Femur (tissue), 1 donor: ENCODE measurements at places on chromosomes 5 and 9.
A peak's percentile ranks its signal among the peaks of the same experiment; 100 is the strongest.

GRCh38 chr9:121071756-121072421 lies 2.9 kb upstream of the CNTRL start:
- peak; percentile 34 for DNase-seq

GRCh38 chr5:1311439-1312055 lies 16.7 kb upstream of the TERT start:
- DNase-seq: no peak

GRCh38 chr5:135254183-135254582 lies 144.8 kb downstream of the MACROH2A1 start:
- no peak for DNase-seq

DNA sequence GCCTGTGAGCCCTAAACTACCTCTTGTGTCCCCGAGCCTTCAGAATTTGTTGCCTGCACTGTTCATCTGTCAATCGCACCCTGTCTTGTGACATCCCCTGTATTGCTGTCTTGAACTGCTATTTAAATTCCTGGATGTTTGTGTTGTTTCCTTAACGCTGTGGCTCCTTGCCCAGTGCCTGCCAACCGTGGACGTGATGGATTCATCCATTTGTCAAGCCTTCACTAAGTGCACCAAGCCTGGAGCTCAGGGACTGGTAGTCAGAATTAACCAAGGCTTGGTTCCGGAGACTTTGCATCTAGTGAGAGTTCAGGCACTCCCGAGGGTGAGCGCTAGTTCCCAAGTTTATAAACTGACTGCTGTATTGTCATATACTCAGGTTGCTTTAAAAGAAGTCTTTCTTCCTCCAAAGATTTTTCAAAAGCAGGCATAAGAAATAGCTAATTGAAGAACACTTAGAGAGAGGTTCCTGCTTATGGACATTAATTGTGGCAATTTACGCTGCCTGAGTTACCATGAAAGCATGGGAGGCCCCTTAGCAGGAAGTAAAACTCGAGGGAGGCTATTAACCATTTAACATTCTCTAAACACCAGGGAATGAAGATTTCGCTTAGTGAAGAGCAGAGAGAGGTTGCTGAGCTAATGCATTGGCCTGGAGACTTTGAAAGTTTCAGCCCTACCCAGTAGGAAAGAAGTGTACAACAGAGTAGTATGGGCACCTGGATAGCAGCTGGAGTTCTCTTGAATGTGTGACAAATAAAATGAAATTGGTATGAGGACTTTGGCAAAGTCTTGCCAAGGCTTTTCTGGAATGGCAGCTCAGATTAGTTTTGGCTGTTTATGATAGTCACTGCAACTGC lies 29.0 kb downstream of the RGS3 start:
- no peak for DNase-seq

- no peak for DNase-seq
Measured at GRCh38 chr5:76406673-76407072, 3.6 kb downstream of the IQGAP2 start.

- no peak for DNase-seq
Measured at GRCh38 chr9:125521462-125522327, 185.3 kb downstream of the MAPKAP1 start.

GRCh38 chr9:123605286-123605685 lies 249.3 kb downstream of the CRB2 start:
- no peak for DNase-seq

- DNase-seq: no peak
Measured at GRCh38 chr5:125756456-125756855, 666.8 kb upstream of the GRAMD2B start.

DNA sequence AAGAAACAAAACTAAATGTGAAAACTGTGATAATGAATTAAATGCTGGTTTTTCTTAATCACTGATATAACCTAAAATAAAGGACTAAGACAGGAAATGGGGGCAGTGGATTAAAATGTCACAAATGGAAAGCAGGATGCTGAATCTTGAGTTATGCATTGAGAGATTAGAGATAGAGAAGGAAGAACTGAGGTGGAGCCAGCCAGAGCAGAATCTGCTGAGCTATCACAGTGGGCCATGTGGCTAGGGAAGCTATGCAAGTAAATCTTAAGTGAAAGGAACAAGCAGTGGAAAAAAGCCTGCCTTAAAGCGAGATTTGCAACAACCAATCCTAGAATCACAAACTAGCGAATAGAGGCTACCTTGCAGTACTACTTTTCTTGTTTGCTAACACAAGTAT lies 188.5 kb upstream of the RASA1 start:
- no peak for DNase-seq

GRCh38 chr5:139675213-139675612 lies 27.1 kb downstream of the CXXC5 start:
- DNase-seq: no peak

- DNase-seq: no peak
Measured at GRCh38 chr5:99072846-99073245, 144.0 kb upstream of the CHD1 start.

DNA sequence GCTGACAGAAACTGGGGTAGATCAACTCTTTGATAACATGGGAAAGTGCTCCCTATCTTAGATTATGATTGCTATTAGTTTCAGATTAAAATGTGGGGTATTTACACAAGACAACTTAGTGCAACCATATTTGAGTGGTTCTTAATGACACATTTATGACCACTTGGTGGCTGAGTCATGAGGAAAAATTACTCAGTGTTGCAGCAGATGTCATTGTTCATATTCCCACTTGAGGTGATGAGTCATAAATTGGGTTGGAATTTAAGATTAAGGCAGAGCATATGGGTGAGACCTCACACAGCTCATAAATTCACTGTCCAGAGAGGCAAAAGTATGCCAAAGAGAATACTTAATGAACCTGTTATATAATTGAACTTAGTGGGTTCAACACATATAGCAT lies 408.3 kb downstream of the DMRT2 start:
- no peak for DNase-seq

- DNase-seq: no peak
Measured at GRCh38 chr9:75391497-75391896, 303.2 kb downstream of the OSTF1 start.

DNA sequence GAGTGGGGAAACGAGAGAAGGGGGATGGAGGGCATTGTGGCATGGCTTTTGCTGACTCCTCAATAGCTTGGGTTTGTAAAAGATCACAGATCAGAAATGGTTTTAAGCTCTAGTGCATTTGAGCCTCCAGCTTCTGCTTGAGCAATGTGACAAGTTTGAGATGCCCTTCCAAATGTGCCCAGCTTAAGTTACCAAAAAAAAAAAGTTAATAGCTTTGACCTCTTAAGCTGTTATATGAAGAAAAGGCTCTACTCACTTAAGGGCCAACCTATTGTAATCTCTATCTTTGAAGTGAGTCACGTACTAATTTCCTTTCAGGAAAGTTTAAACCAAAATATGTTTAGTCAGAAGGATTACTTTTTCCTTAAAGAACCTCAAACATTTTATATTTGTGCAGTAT lies 428.8 kb upstream of the ACTBL2 start:
- no peak for DNase-seq

GRCh38 chr9:16119261-16120230 lies 566.7 kb downstream of the CCDC171 start:
- DNase-seq: no peak

DNA sequence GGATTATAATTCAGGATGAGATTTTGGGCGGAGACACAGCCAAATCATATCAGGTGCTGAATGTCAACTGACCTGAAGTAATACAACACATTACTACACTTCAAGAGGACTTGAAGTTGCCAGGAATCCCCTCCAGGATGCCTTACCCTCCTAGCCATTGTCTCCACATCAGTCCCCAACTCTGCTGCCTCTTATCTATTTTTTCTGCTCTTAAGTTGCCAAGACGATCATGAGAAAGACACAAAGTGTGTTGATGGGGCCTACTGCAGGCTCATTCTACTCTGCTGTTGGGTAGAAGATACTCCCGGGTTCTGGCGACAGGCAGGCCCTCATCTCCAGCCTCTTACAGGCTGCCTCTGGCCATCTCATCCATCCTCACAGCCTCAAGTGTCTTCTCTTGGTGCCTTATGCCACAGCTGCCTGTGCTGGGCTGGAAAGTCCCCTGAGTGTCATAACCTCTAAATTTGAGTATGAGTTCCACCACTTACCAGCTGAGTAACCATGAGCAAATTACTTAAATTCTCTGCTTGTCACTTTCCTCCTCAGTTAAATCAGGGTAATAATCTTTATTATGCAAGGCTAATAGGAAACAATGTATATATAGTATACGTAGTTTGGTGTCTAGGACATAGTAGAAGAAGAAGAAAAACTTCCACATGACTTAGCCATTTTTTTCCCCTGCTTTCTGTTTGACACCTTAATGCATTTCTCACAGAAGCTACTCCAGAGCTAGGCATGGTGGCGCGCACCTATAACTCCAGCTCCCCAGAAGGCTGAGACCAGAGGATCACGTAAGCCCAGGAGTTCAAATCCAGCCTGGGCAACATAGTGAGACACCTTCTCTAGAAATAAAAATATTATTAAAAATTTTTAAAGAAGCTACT lies 73.0 kb upstream of the SNX2 start:
- no peak for DNase-seq

GRCh38 chr9:78296893-78297671 lies at the start of gene PSAT1:
Gene PSAT1, plus strand, starts transcription at chr9:78297125. Its CDS starts 86 bp downstream, at chr9:78297211.
- peak; percentile 95 for DNase-seq

GRCh38 chr5:2068531-2068930 lies 185.8 kb upstream of the IRX4 start:
- no peak for DNase-seq

GRCh38 chr5:177600508-177601018 lies 631 bp downstream of the B4GALT7 start:
- DNase-seq: no peak

- DNase-seq: no peak
Measured at GRCh38 chr5:1366514-1366913, 21.6 kb upstream of the CLPTM1L start.

DNA sequence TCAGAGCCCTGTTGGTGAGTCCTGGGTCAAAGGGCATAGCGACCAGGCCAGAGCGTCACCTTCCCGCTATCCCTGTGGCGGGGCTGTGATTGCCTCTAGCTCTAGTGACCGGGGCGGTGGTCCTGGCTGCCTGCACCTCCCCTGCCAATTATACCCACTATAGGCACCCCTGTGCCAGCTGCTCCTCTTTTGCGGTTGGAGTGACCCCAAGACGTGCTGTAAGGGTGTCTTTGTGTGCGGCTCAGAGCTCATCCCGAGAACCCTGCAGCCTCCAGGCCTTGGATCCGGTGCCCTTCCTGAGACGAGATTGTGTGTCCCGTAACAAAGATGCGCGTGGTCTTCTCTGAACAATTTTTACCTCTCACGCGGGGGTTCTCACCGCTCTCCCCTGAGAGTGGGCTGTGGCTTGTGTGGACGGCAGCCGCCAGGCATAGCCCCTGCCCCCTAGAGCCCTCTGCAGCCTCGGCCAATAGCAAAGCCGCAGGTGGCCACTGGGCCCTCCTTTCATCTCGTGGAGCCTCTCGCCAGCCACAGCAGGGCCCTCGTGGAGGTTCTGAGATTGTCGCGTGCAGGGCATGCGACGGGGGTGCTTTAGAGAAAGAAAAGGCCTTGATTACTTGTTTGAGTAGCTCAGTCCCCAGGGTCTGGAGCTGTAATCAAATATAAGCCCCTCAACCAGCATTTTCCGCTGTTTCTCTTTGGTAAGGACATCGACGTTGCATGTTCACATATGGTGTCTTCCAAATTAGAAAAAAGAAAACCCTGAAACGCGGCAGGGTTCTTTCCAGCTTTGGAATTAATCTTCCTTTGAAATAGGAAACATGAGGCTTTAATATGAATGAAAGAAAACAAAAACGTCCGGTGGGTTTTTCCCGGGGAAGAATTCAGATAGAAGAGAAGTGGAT lies 10.7 kb downstream of the NKD2 start:
- no peak for DNase-seq

GRCh38 chr9:89021154-89021803 lies 30.0 kb downstream of the S1PR3 start:
- DNase-seq: no peak

- DNase-seq: no peak
Measured at GRCh38 chr5:88708021-88708420, 175.0 kb downstream of the MEF2C start.

DNA sequence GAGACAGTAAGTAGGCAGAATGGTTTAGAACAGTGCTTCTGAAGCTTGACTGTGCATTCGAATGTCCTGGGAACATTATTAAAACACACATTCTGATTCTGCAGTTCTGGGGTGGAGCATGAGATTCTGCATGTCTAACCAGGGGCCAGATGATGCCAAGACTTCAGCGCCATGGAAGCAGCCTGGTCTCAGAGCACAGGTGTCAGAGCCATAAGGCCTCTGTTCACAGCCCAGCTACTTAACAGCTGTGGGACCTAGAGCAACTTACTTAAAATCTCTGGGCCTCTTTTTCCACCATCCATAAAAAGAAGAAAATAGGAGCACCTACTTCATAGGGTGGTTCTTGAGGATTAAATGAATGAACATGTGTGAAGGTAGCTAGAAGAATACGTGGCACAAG lies 84.0 kb downstream of the GNAQ start:
- DNase-seq: no peak

DNA sequence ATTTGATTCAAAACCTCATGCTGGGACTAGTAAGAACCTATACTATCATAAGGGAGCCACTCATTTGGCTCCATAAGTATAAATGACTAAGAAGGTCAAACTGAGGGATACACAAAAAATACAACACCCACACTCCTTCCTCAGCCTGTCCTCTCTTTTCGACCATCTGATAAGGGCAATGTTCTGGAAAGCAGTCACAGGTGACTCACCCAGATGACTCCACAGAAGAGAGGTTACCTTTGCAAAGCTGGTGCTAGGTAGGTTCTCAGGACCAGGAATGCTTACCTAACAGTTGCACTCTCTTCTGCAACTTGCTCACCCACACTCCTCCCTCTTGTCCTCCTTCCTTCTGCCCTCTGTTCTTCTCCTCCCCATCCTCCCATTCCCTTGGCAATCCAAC lies 32.9 kb downstream of the LHFPL2 start:
- DNase-seq: no peak

- DNase-seq: no peak
Measured at GRCh38 chr5:42419294-42419693, 3.9 kb upstream of the GHR start.

DNA sequence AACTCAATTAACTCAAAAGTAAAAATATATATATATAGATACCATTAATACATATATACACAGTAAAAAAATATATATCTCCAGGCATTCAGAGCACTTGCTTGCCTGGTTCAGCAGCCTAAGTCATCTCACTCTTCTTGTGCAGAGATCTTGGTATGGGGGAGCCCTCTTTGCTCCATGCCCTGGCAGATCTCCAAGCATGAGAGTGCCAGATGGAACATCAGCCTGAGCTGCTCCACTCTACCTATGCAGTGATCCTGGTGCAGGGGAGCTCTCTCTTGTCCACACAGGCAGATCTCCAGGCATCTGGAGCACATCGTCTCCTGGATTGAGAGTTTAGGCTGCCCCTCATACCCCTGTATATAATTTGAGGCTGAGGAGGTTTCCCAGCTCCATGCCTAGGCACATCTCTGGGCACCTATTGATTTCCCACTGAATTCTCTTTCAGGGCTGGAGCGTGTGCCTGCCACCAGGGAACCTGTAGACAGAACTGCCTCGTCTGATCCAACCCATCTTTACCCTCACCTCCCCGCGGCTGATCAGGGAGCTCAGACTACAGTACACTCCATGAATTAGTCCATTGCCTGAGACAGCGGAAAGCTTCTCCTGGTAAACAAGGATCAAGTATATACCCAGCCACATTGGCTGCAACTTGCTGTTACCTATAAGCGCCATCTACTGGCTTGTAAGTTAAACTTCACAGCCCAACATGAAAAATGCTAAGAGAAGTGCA lies 342.4 kb upstream of the GRIA1 start:
- no peak for DNase-seq
